Astrocyte of the cerebellum (primary cell): ENCODE measurements at places on chromosomes 6 and 20.
A peak's percentile ranks its signal among the peaks of the same experiment; 100 is the strongest.

GRCh38 chr6:105993341-105994117 lies 92.6 kb upstream of the PRDM1 start:
- no peak for DNase-seq

- no peak for DNase-seq
Observed at GRCh38 chr20:53279735-53280134, 307.6 kb downstream of the TSHZ2 start.

DNA sequence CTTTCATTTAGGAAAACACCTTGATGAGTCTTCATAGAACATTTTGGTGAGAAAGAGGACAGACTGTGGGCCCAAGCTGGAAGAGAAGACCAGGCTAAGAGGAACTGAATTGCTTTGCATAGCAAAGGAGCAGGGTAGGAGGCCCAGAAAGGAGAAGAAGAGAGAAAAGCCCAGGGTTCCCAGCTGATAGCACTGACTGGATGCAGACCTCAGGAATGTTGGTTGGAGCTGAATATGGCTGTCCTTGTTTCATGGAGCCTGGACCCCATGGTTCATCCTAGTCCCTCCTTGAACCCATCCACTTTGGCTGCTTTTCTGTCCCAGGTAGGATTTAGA lies 18.0 kb upstream of the ZFAND3 start:
- DNase-seq: no peak

DNA sequence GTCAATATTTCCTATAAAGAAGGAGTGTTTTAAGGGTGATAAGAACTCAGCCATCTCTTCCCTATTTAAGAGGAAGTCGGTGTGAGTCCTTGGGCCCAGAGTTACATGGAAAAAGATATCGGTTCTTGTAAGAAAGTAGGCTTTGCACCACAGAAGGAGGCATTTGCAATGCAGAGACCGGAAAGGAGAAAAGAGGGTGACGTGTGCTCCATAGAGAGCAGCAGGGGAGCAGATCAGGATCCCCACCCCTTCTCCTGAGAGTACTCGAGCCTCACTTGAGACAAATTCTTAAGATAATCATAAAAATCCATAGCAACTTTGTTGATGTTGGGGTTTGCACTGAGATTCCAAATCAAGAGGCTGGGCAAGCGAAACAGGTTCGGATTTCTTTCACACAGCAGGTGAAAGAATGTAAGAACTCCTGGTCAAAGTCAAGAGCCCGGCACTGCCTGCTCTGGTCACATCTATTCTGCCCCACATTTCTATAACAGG lies 27.8 kb downstream of the FOXA2 start:
- DNase-seq: no peak

- no peak for DNase-seq
Observed at GRCh38 chr20:53752971-53753879, 159.6 kb upstream of the ZNF217 start.

GRCh38 chr6:40383348-40384115 lies 203.6 kb downstream of the LRFN2 start:
- no peak for DNase-seq

DNA sequence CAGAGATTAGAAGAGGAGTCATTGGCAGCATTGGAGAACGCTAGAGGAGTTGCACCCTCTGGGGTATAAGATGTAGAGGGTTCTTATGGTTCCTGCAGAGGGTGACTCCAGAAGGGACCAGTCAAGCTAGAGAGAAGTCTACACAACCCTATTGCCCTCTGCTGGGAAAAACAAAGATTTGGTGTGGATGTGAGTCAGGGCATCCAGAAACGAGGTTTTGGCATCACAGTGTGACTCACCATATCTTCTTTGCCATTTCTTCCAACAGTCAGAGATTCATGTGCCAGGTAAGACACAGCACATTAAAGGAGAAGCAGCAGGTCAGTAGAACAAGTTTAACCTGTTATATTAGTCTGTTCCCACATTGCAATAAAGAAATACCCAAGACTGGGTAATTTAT lies 598.8 kb downstream of the MAFB start:
- DNase-seq: no peak

GRCh38 chr6:41426438-41426851 lies 91.0 kb downstream of the NCR2 start:
- DNase-seq: no peak

DNA sequence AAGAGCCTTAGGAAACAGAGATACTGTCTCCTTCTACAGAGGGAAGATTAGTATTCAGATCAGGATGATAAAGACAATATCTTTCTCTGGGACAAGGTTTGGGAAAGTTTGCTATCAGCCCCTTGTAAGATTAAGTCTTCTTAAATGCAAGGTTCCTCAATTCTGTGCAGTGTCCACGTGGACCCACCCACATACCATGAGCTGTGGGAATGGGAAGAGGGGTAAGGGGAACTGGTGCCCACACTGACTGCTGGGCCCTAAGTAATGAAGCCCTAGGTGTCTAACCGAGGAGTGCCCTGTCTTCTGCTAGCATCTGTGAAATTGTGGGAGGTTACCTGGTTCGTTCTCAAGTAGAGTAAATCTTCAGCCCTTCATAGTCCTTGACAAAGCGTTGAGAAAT lies 5.8 kb upstream of the SSTR4 start:
- DNase-seq: no peak

DNA sequence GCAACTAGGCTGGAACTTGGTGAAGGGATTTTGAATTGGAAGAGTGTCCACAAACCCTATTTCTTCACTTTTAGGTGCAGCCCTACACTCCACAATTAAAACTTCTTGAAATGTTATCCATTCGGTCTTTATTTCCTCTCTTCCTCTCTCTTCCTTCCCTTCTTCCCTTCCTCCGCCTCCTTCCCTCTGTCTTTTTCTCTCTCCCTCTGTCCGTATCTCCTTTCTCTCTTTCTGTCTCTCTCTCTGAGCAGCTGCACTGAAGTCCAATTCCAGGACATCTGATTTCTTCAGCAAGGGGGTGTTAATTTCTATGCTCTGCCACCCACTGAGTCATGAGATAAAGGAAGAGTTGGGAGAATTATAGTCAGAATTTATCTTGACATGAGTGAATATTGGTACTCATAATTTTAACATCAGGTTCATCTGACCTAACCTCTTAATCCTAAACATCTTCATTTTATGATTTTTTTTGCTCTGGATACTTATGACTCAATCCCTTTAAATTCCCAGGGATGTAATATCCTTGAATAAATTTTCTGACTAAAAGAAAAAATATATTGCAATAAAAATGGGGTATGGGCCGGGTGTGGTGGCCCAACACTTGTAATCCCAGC lies 84.2 kb downstream of the BCAS1 start:
- no peak for DNase-seq

DNA sequence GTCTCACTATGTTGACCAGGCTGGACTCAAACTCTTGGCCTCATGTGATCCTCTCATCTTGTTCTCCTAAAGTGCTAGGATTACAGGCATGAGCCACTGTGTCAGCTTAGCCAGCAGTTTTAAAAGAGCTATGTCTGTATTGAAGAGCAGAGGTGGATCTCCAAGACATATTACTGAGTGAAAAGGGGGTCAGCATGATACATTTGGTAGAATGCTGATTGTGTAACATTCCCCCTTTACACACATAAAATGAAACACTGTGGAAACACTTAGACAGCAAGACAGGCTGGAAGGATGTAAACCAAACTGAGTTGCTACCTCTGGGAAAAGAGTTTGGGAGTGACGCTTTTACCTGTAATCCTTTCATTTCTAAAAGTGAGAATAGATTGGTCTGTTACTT lies 1.7 kb upstream of the RIPOR3 start:
- DNase-seq: no peak

GRCh38 chr6:1255636-1256365 lies 56.1 kb upstream of the FOXQ1 start:
- no peak for DNase-seq

DNA sequence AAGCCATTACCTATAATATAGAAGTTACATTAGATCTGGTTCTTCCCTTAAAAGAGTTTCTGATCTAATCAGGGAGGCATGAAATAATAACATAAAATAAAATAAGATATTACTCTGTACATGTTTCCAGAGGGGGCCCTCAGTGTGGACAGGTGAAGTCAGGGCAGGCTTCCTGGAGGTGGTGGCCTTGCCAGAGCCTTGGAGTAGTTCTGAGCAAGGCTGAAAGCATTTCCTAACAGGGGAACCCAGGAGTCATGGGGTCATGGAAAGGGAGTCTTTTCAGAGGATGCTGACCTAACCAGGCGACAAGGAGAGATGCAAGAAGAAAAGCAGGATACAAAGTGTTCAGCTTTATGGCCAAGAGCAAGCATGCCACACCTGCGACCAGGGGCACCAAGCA lies 471.3 kb upstream of the AGPAT4 start:
- no peak for DNase-seq

GRCh38 chr6:121032268-121033006 lies 301.8 kb downstream of the TBC1D32 start:
- DNase-seq: no peak

DNA sequence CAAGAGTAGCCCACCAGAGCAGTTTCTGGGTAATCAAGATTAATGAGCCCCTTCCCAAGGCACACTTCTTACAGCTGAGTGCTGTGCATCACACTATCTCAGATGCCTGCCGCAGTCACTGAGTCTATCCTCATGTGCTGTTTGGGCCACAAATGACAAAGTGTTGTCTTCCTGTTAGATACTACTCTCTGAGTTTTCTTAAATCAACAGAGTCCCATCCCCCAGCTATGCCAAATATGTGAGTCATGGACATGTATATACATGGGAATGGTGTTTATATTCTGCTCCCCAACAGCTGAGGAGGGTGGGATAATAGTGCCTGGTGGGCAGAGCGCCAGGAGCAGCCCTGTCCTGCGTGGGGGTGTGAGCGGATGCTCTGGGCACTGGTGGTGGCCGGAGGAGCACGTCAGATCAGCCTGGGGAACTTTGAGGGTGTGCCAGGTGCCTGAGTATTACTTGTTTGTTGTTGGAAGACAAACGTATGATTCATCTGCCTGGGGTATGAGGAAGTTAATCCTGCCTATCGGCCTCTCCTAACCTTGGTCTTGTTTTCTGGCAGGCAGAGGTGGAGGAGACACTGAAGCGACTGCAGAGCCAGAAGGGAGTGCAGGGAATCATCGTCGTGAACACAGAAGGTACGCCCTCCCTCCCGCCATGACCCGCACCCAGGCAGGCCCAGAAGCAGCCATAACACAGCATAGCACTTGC lies 9.6 kb downstream of the DYNLRB1 start:
- DNase-seq: peak; percentile 94

DNA sequence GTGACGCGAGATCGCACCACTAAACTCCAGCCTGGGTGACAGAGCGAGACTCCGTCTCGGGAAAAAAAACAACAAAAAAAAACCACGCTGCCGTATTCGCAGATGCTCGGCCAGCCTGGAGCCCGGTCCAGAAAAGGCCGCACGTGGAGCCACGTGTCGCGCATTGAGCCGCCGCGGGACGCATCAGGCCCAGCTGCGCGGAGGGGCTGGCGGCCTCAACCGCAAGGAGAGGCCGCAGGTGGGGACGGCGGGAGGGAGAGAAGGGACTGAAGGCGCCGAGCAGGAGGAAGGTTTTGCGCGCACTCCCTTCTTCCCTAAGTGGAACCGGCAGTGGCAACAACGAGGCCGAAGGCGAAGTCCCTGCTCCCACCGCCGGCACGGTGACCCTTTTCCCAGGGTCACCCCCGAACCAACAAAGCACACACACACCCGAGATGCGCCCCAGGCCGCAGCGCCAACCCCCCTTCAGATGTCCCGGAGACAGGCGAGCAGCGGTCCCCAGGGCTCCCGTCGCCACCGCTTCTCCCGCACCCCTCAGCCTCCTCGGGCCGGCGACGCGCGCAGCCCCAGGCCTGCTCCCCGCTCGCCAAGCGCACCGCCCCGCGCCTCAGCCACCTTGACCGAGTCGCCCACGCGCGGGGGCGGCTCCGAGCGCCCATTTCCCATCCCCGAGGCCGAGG lies 681 bp downstream of the SYCP2 start:
- DNase-seq: no peak

DNA sequence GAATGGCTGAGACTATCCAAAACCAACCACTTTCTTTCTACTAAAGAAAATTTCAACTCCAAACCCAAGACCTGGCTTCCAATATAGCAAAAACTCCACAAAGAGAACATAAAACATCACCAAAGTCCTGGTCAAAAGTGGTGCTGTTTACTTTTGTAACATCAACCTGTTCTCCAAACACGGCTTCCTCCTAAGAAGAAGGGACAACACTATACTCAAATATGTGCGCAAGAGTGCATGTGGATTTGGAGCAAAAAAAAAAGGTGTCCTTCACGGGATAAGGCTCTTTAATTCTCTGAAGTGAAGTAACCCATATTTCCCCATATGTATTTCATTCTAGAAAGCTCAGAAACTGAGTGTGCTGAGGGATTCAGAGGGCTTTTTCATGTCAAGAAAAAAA lies 6.6 kb downstream of the B4GALT5 start:
- DNase-seq: no peak

GRCh38 chr20:21503345-21503744 lies 10.5 kb downstream of the NKX2-2 start:
- DNase-seq: no peak

GRCh38 chr20:49140834-49141233 lies 47.3 kb downstream of the STAU1 start:
- DNase-seq: no peak

DNA sequence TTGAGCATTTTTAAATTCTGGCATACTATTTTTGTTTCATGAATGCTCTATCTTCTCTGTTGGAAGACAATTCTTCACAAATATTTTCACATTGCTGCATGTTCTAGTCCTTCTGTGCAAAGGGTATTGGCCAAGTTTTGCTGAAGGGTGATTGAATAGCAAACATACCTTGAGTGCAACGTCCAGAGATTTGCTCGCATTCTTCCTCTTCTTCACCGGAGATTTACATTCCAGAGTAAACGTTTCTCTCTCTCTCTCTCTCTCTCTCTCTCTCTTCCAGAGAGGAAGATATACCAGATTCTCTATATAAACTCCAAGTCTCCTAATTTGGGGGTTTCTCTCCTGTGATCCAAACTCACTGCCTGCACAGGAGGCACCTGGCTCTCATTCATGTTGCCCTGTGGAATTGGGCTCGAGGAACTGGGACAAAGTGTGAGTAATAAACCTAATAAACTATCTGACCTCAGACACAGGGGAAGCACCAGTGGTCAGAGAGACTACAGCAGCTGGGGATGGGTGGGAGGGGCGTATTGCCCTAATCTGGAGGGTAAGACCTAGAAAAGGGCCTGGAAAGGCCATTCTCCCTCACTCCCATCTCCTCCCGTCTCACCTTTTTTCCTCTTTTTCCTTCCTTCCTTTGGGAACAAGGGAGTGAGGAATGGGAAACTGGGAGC lies 1.1 kb upstream of the TREML1 start:
- no peak for DNase-seq

GRCh38 chr6:127114214-127114760 lies 4.2 kb upstream of the RSPO3 start:
- DNase-seq: no peak

DNA sequence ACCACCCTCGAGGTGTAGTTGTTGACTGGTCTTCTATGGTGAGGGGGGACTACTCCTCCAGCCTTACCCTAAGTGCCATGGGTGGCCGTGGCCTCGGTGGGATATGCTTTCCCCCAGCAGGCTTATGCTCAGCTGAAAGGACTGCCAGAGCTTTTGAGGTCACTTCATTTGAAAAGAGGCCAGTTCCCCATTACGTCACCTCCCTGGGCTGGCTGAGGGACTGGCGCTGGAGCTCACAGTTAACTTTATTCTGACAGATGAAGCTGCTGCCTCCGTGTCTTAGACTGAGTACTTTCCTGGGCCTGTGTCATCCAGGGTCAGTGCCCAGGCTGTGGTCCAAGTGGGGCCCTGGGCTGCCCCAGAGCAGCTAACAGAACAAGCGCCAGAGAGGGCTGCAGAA lies 42.8 kb upstream of the PCMTD2 start:
- DNase-seq: no peak
